Central memory CD8-positive, alpha-beta T cell (primary cell): ENCODE measurements at places on chromosomes 1 and 21.

- DNase-seq, result no peak
- no peaks in the 10 kb centered on the region for H3K36me3 ChIP-seq
- H3K4me1 ChIP-seq, result no peaks in the 10 kb centered on the region
- no peak overlapping the region for H3K4me3 ChIP-seq
- H3K27ac ChIP-seq, result no peak overlapping the region
Measured at GRCh38 chr1:78298349-78298748, 192.4 kb upstream of the PTGFR start.

DNA sequence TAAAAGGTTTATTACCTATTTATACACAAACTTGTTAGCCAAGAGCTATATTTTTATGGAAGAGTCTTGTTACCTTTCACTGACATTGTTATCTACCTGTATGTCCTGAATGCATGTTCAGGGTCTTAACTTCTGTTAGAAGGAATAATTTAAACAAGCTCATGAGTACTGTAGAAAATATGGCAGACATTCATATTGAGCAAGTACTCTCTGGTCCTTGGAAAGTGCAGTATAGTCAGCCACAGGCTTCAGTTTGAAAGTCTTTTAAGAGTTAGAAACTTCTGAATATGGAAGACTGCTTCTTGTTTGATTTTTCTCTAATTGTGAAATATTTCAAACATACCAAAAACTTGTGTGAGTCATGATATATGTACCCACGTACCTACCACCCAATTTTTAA lies 16.6 kb downstream of the DIP2A start:
- no peak overlapping the region for H3K4me3 ChIP-seq
- H3K36me3 ChIP-seq, result peaks cover 9% of the 10 kb centered on the region
- H3K27ac ChIP-seq, result no peak overlapping the region
- H3K27me3 ChIP-seq, result no peaks in the 10 kb centered on the region
- DNase-seq, result no peak

GRCh38 chr1:215407575-215407974 lies 159.5 kb upstream of the KCTD3 start:
- H3K4me1 ChIP-seq, result no peaks in the 10 kb centered on the region
- H3K27ac ChIP-seq, result no peak overlapping the region
- H3K36me3 ChIP-seq, result no peaks in the 10 kb centered on the region
- H3K27me3 ChIP-seq, result no peaks in the 10 kb centered on the region

GRCh38 chr1:244183037-244183436 lies 132.0 kb downstream of the ZBTB18 start:
- H3K27me3 ChIP-seq, result peaks cover 38% of the 10 kb centered on the region
- no peak overlapping the region for H3K27ac ChIP-seq
- no peaks in the 10 kb centered on the region for H3K36me3 ChIP-seq
- H3K4me1 ChIP-seq, result no peaks in the 10 kb centered on the region
- H3K4me3 ChIP-seq, result no peak overlapping the region

DNA sequence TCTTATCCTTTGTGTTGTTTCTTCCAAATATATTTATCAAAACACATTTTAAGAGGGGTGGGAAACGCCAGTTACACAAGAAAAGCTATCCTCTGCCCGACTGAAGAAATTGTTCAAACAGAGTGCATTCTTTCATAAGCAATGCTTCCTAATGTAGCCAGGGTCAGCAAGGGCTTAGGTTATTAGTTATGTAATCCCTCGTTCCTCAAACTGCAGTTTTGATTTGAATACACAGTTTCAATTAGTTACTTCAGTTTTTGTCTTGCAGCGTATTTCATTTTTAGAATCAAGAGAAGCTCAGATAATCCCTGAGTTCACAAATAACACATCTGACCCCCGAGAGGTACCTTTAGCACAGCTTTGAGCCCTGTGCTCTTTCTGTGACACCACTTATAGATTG lies 141.7 kb upstream of the NRIP1 start:
- H3K27ac ChIP-seq, result no peak overlapping the region
- no peak overlapping the region for H3K4me3 ChIP-seq
- no peak for DNase-seq
- peaks cover 70% of the 10 kb centered on the region for H3K27me3 ChIP-seq
- H3K4me1 ChIP-seq, result no peaks in the 10 kb centered on the region
- H3K36me3 ChIP-seq, result no peaks in the 10 kb centered on the region

DNA sequence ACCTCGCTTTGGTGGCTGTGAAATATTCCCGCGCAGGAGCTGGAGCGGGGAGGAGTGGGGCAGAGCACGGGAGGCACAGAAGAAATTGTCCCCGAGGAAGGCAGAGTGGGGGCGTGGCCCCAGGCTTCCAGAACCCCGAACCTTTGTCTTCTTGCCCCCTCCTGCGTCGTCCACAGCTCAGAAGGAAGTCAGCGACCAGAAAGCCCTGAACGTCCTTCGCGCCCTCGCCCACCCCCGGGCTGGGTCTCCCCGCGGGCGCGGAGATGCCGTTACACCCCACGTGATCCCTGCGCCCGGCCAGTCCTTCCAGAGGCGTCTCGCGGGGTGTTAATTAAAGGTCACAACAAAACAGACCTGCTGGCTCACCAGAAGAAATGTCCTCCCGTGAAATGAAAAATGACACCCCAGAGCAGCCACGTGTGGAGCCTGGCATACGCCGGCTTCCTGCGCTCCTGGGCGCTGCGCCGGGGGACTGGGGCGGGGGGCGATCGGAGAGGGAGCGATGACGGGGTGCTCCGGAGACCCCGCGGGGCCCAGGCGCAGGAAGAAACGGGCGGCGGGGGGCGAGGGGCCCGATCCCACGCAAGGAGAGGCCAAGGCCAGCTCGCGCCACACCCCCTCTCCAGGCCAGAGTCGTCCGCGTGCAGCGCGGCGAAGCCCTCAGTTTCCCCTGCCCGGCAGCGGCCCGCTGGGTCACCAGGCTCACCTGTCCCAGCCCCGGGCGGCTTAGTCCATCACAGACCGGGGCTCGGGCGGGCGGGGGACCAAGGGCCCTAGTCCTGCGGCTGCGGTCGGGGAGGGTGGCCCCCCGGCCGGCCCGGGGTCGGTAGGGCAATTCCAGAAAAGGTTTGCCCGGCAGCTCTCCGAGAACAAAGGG lies 995 bp upstream of the KIF26B start:
- peaks cover 91% of the 10 kb centered on the region for H3K27me3 ChIP-seq
- H3K4me3 ChIP-seq, result peak overlapping the region; percentile 81
- H3K27ac ChIP-seq, result no peak overlapping the region
- peaks cover 5% of the 10 kb centered on the region for H3K36me3 ChIP-seq

DNA sequence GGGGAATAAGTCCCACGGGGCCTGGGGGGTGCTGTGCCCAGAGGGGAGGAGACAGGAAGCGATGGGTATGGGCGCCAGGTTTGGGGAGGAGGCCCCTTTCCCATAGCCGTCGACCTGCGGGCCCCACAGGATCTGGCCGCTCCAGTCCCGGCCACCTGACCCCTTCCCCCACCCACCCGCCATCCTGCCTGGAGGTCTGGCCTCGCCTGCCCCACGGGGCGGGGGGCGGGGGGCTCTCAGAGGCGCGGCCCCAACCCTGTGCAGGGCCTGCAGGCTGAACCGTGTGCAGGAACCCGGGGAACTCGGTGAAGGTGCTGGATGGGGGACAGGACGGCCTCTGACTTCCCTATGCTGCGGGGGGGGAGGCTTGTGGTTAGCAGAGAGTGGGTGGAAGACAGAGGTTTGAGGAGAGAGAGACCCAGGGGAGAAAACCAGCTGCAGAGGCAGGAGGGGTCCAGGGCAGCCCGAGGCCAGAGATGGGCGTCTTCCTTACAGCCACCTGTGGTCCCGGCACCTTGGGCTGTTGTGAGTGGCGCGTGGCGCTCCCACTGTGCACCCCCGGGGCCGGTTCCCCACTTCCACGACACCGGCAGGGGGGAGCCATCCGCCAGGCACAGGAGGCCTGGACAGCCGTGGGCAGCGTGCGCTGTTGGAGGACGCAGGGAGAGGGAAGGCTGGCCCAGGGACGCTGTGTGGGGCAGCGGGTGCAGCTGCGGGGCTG lies 2.5 kb upstream of the TNFRSF18 start:
- peak overlapping the region; percentile 78 for H3K27ac ChIP-seq
- peaks cover 4% of the 10 kb centered on the region for H3K36me3 ChIP-seq
- peaks cover 20% of the 10 kb centered on the region for H3K4me1 ChIP-seq
- H3K4me3 ChIP-seq, result peak overlapping the region; percentile 76

GRCh38 chr1:44631333-44631646 lies 43.0 kb downstream of the TMEM53 start:
- H3K27ac ChIP-seq, result peak overlapping the region; percentile 76
- H3K36me3 ChIP-seq, result peaks cover 35% of the 10 kb centered on the region
- peak overlapping the region; percentile 66 for H3K4me3 ChIP-seq
- no peak for DNase-seq
- no peaks in the 10 kb centered on the region for H3K27me3 ChIP-seq

GRCh38 chr1:206794294-206794908 lies 22.1 kb upstream of the IL10 start:
- peak overlapping the region; percentile 48 for H3K27ac ChIP-seq
- H3K4me3 ChIP-seq, result no peak overlapping the region
- H3K27me3 ChIP-seq, result no peaks in the 10 kb centered on the region
- H3K36me3 ChIP-seq, result no peaks in the 10 kb centered on the region

- no peak for DNase-seq
- peaks cover 7% of the 10 kb centered on the region for H3K4me1 ChIP-seq
- H3K4me3 ChIP-seq, result no peak overlapping the region
- H3K27me3 ChIP-seq, result no peaks in the 10 kb centered on the region
Measured at GRCh38 chr1:232393010-232393409, 236.9 kb downstream of the SIPA1L2 start.

DNA sequence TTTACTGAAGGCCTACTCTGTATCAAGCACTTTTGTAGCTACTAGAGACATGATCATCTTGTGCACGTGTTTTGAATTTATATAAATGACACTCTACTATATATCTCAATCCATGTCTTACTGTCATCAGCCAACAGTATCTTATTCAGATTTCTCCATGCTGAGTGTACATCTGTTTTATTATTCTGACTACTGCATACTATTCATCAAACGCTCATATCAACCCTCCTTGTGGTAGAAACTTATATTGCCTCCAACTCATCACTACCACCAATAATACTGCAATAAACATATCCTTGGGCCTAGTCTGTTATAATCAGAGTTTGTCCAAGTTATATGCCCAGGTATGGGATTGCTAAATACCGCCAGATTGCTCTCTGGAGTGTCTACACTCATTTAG lies 81.6 kb upstream of the IRF2BP2 start:
- H3K36me3 ChIP-seq, result no peaks in the 10 kb centered on the region
- H3K4me1 ChIP-seq, result no peaks in the 10 kb centered on the region
- no peaks in the 10 kb centered on the region for H3K27me3 ChIP-seq
- H3K27ac ChIP-seq, result no peak overlapping the region

GRCh38 chr1:77876884-77877283 lies 11.5 kb upstream of the NEXN start:
- no peaks in the 10 kb centered on the region for H3K27me3 ChIP-seq
- H3K4me1 ChIP-seq, result no peaks in the 10 kb centered on the region
- peaks cover 8% of the 10 kb centered on the region for H3K36me3 ChIP-seq

DNA sequence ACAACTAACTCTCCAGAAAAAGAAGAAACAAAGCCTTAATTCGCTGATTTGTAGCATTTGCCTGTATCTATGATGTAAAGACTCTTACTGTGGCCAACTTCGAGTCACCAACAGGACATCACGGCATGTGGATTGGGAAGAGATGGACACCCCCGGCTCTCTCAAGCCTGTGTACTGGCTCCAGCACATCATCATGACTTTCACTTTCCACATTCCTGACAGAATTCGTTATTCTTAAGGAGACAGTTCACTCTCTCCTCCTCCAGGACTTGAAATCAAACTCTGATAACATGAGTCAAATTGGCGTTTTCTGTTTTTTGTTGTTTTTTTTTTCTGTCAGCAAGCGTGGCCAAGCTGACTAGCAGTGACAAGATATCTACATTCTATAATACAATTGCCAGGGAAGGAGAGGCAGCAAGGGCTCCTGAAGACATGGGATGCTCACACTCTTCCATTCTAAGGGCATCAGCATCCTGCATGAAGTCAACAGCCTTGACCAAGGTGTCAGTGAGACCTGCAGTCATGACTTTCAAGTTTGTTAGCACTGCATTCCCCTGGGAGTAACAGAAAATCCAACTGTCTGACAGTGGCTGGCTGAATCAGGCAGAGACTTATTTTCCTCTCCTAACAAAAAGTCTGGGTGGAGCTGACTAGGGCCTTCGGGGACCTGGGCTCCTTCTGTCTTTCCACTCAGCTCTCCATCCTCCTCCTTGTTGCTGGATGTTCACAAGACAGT lies 13.3 kb upstream of the TRAF3IP3 start:
- peaks cover 4% of the 10 kb centered on the region for H3K27me3 ChIP-seq
- no peak overlapping the region for H3K4me3 ChIP-seq
- H3K36me3 ChIP-seq, result no peaks in the 10 kb centered on the region
- no peak overlapping the region for H3K27ac ChIP-seq
- no peak for DNase-seq
- H3K4me1 ChIP-seq, result peaks cover 6% of the 10 kb centered on the region

DNA sequence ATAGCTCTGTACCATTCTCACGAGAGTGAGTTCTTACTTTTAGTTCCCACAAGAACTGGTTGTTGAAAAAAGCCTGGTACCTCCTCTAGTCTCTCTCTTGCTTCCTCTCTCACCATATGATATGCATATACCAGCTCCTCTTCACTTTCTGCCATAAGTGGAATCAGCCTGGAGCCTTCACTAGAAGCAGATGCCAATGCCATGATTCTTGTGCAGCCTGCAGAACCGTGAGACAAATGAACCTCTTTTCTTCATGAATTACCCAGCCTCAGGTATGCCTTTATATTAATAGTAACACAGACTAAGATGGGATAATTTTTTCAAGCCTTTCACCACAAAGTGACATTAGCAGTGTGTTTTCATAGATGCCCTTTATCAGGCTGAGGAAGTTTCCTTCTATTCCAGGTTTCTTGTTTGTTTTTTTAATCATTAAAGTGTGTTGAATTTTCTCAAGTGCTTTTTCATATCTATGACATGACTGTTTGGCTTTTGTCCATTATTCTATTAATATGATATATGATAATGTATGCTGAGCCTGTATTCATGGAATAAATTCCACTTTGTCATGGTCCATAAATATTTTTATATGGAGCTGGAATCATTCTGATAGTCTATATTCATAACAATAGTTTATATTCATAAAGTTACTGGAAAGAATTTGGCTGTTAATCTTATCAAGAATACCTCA lies 40.7 kb upstream of the C1orf185 start:
- DNase-seq, result no peak
- H3K27me3 ChIP-seq, result peaks cover 57% of the 10 kb centered on the region
- H3K4me3 ChIP-seq, result no peak overlapping the region
- H3K36me3 ChIP-seq, result no peaks in the 10 kb centered on the region
- H3K4me1 ChIP-seq, result no peaks in the 10 kb centered on the region

- peaks cover 32% of the 10 kb centered on the region for H3K4me1 ChIP-seq
- DNase-seq, result no peak
- peak overlapping the region; percentile 67 for H3K27ac ChIP-seq
- H3K27me3 ChIP-seq, result no peaks in the 10 kb centered on the region
Measured at GRCh38 chr1:174337000-174337681, 110.6 kb upstream of the GPR52 start.
